ENCODE measurements at places on chromosomes 4 and X.

DNA sequence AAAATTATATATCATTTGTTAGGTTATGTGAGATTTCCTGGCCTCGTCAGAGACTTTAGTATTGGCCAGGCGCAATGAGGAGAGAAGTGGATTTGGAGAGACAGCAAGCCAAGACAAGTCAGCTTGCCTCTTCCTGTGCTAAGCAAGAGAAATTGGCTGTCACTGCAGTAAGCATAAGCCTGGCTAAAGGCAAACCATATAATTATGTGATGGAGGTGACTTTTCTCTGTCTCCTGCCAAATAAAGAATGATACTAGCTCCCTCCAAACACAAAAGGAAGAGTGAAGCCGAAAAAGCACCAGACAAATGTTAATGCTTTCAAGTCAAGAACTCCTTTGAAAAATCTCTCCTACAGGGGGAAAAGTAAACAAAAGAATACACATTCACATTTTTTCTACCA, 2246.0 kb downstream of the ARAP2 start:
- no peak for DNase-seq

GRCh38 chrX:114267142-114267541, 316.7 kb upstream of the HTR2C start:
- DNase-seq = no peak

DNA sequence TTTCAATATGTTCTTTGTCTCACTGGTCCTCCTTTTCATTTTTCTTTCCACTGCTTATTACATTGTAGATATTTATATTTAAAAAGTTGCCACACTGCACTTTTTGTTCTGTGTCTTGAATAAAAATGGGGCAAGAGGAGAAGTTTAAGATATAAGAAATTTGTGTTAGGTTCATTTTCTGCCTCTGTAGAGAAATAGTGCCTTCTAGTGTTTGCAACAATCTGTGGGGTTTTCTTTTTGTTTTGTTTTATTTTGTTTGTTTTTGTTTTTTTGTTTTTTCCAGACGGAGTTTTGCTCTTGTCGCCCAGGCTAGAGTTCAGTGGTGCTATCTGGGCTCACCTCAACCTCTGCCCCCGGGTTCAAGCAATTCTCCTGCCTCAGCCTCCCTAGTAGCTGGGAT, 20.1 kb upstream of the SMIM14 start:
- DNase-seq = no peak

DNA sequence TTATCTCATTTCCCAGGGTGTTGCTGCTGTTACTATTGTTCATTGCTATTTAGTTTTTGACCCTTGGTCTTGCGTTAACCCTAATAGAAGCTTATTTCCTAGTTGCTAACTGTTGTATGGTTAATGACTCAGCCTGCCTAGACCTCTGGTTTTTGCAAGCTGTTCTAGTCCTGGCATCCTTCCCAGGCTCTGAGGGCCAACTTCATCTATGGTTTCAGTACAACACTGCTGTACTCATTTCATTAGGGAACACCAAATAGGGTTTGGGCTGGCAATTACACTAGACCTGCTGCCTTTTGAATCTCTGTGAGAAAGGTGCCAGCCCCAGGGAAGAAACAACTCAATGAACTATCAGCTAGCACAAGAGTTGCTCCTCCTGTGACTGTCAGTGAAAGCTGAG, 59.6 kb downstream of the DCX start:
- DNase-seq = no peak

DNA sequence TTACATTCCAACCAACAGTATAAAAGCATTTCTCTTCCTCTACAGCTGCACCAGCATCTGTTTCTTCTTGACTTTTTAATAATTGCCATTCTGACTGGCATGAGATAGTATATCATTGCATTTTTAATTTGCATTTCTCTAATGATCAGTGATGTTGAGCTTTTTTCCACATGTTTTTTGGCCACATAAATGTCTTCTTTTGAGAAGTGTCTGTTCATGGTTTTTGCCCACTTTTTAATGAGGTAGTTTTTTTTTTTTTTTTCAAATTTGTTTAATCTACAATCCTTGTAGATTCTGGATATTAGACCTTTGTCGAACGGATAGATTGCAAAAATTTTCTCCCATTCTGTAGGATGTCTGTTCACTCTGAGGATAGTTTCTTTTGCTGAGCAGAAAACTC, 39.5 kb upstream of the TBC1D19 start:
- DNase-seq = no peak

GRCh38 chr4:48786549-48786948, 6.5 kb upstream of the FRYL start:
- DNase-seq = no peak

DNA sequence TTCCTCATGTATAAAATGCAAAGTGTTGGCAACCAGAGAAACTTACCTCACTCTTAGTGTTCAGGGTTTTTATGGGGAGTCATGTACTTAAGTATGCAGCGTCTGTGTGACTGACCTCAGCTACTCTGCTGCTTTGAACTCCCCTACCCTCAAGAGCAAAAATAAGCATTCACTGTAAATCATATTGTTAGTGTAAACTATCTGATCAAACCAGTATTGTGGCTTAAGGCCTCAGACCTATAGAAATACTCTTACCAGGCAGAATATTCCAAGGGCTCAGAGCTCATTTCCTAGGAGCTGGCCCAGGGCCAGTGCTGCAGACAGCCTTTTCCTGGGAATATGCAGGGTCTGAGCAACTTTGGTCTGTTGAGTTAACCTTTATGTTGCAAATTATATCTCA, 453.1 kb downstream of the CCSER1 start:
- no peak for DNase-seq

- no peak for DNase-seq
Measured at GRCh38 chr4:38241541-38241940, 281.3 kb downstream of the PTTG2 start.

GRCh38 chrX:96407501-96407900, 277.1 kb upstream of the DIAPH2 start:
- DNase-seq = no peak

- DNase-seq = no peak
Measured at GRCh38 chrX:104697294-104697693, 131.3 kb downstream of the IL1RAPL2 start.

GRCh38 chr4:67355806-67356205, 189.5 kb downstream of the CENPC start:
- no peak for DNase-seq
